Testis (tissue), 5 donors: ENCODE measurements at places on chromosomes 2 and 18. TPM values are rescaled to one million over a fixed set of nuclear protein-coding genes. Genes with fewer than 3 reads are reported as not detected.

NT5DC4 gene
- total RNA-seq, result 2.8 TPM

KCNS3 gene
- 17.4 TPM for total RNA-seq

SDC1 gene
- 9.2 TPM for total RNA-seq

SERPINB4 gene
- total RNA-seq, result 0.24 TPM

CFAP65 gene
- total RNA-seq, result 23.7 TPM

GRCh38 chr2:75002007-75002406, 43.6 kb downstream of the POLE4 start:
- DNase-seq, result no peak

DNA sequence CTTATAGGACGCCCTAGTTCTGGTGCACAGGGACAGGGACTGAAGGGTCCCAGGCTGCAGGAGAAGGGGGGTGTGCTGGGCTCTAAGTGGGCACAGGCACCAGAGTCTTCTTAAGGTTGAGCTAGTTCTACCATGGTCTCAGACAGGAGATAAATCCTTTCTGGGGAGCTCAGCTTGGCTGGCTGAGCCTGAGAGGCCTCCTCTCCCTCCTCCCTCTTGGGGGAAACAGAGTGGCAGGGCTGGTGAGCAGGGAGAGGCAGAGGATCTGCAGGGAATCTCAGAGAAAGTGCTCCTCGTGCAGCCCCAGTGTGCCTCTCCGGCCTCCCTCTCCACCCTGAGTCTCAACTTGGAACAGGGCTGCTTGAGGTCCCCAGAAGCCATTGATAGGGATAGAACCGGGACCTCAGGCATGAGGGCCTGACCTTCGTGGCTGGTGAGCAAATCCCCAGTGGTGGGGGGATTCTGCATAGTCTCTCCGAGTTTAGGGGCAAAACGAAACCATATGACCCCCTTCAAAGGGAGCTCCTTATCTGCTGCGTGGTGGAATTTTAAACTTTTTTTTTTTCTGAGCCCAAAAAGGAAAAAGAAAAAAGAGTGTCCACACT, 2.0 kb downstream of the GDF7 start:
- no peak for DNase-seq

DNA sequence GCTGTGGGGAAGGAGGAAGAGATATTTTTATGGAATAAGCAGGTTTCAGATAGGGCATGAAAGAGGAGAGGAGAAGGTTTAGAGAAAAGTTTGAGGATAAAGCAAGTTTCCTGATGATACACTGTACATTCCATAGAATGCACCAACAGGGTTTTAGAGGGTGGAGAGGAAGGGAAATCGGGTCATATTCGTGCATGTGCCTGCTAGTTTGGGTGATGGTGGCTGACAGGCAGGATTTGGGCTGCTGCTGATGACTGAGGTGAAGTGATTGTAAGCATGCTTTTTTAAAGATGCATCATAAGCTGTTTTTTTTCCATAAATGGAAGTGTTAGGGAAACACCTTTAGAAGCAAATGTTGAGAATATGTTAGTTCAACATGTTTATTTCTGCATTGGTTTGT, 68.8 kb downstream of the PMAIP1 start:
- DNase-seq, result no peak

DNA sequence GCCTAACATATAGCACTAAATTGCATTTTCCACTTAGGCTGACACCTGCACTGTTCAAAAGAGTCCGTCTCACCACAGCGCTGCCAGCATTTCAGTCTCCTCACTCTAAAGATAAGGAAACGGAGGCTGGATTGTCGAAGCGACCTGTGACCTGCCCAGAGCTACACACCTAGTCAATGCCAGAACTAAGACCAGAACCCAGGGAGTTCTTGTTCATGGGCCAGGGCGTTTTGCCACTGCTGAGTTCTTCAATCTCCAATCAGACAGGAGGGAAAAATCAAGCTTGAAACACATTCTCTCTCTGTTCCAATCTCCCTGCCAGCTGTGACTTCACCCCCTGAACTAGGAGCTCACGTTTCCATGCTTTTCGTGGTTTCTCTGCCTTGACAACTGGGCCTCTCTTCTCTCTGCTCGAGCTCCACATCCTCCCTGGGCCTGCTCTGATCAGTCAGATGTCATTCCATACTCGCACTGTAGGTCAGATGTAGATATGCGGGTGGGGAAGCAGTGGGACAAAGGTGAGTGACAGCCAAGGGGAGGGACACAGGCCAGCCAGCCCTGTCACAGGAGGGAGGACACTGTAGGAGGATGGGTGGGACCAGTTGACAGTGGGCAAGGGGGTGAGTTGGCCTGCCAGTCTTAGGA, 221.1 kb upstream of the SMAD2 start:
- peak; percentile 11 for DNase-seq

GRCh38 chr2:62474176-62474575, 31.8 kb downstream of the TMEM17 start:
- no peak for DNase-seq

DNA sequence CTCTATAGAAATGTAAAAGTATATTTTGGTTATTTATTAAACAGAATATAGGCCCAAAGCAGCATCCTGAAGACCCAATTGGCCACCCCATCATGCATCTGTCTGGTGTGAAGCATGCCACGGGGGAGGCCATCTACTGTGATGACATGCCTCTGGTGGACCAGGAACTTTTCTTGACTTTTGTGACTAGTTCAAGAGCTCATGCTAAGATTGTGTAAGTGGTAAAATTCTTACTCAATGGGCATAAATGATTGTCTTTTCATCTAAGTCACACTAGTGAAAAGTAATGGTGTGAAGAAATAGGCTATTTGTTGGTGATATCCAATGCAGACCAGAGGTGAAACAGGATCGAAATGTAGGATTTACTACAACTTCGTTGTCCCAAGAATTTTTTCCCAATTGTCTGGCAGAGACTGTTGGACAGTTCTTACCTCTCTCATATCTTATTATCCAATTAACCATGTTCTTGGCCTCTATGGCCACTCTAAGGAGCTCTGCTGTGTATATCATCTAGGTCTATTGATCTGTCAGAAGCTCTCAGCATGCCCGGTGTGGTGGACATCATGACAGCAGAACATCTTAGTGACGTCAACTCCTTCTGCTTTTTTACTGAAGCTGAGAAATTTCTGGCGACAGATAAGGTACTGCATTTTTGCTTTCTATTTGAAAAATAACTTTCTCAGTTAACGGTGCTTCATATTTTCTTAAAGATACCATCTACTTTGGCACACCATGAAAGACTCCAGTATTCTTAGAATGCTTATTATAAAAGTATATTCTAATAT, 35.0 kb downstream of the AOX1 start:
- no peak for DNase-seq

- DNase-seq, result no peak
Measured at GRCh38 chr18:37276111-37276890, 289.3 kb downstream of the CELF4 start.
